Trophoblast cell (in vitro differentiated cells and primary cell): ENCODE measurements at places on chromosomes 6 and 20.

DNA sequence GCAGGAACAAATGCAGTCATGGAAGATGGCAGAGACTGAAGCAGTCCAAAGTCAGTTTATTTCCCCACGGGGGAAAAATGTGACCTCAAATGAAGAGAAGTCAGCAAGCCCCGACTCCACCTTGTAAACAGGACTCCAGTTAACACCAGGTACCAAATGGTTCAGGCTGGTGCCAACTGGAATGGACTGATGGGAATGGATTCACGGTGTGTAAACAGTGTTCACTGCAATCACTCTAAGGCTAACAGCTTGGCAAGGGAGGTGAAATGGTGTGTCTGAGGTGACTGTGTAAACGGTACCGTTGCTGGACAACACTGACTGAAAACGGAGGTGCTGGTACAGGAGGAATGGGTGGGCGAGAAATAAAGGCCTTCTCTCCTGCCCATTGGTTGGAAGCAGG, 12.0 kb downstream of the PLAGL2 start:
- no peak for DNase-seq

DNA sequence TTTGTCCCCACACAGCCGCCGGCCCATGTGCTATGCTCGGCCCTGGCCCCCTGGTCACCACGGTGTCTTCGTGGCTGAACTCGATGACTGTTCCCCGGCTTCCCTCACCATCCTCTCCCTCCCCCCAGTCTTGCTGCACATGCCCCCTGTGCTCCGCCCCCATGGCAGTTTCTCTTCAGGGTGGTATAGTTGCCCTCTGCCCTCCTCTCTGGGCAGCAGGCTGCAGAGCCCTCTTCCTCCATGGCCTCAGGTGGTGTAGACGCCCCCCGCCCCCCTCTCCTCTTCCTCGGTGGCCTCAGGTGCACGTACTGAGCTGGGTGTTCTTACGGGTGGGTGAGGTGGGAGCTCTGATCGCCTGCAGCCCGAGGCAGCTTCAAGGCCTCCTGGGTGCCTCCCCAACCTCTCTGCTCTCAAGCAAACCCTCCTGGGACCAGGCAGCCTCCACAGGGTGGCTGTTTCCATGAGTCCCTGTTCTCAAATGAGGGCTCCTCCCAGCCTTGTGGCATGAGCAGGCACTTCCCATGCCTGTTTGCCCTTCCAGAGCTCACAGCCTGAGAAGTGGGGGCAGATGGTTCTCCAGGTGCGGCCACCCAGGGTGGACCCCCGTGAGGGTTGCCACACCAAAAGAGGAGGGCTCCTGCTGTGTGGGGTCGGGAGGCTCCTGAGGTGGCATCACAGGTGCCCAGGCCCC, 24.8 kb downstream of the COL20A1 start:
- DNase-seq: no peak

- peak; percentile 74 for DNase-seq
Measured at GRCh38 chr6:4822476-4822875, 46.3 kb downstream of the CDYL start.

DNA sequence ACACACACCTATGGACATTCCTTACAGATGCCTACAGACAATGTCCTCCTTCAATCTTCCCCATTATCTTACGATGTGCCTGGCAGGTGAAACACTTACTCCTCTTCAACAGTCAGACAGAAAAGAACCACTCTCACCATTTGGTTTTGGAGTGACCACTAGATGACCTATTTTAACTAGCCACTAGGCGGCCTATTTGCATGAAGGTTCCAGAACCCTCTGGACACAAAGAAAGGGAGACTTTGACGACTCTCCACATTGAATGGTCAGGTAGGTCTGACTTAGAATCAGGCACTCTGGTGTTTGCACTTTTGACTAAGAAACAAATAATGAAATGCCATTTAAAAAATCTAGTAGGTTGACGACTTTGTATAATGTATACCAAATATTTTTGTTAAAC, 42.0 kb downstream of the PNLDC1 start:
- DNase-seq: peak; percentile 57

- peak; percentile 72 for DNase-seq
Measured at GRCh38 chr6:63410435-63411426, 90.9 kb upstream of the LGSN start.

GRCh38 chr6:12506159-12506558, 210.4 kb upstream of the PHACTR1 start:
- no peak for DNase-seq

GRCh38 chr6:24009319-24009718, 116.7 kb upstream of the NRSN1 start:
- DNase-seq: no peak

DNA sequence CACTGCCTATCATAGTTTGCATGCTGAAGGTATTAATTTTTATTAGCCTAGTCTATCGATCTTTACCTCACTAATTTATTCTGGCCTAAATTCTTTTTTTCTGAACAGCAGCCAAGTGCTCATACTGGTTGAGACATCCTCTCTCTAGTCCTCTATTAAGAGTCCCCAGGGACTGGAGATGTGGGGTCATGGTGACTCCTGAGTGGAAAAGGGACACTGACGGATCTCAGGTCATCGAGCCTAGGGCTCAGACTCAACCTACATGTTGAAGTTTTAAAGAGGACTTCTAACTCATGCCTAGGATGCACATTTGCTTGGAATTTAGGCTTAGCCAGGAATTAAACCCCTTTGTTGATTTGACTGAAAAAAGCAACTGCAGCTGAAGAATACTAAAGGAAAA, 378.1 kb downstream of the BTBD9 start:
- no peak for DNase-seq

DNA sequence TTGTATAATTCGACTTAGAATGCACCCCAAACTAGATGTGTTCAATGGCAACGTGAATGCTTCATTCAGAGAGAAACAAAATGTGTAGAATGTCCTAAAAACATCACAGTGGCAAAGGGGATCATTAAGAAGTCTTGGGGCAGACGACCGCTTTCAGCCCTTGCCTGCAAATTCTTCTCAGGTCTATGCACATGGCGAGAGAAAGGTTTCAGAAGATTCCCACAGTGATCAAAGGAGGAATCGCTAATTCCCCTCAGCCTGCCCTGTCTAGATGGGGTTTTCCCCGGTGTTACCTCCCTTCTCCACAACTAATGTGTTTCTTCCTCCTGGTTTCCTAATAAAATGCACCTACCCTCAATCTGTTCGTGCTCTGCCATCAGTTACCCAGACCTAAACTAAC, 13.3 kb upstream of the NHSL1 start:
- no peak for DNase-seq

DNA sequence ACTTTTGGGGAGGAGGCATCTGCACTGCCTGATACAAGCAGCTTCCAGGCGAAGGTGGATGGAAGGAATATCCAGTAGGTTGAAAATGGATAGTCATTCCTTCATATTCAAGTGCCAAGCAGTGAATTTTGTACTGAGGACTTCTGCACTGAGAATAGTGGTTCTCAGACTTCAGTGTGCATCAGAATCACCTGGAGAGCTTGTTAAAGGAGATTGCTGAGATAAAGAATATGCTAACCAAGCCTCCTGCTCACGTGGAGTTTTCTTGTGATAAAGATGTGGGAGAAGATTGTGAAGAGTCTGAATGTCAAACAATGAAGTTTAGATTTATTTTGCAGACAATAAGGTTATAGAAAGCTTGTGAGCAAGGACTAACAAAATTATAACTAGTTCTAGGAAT, 97.8 kb downstream of the HFE start:
- no peak for DNase-seq

GRCh38 chr6:40706178-40706577, 119.0 kb upstream of the LRFN2 start:
- no peak for DNase-seq

DNA sequence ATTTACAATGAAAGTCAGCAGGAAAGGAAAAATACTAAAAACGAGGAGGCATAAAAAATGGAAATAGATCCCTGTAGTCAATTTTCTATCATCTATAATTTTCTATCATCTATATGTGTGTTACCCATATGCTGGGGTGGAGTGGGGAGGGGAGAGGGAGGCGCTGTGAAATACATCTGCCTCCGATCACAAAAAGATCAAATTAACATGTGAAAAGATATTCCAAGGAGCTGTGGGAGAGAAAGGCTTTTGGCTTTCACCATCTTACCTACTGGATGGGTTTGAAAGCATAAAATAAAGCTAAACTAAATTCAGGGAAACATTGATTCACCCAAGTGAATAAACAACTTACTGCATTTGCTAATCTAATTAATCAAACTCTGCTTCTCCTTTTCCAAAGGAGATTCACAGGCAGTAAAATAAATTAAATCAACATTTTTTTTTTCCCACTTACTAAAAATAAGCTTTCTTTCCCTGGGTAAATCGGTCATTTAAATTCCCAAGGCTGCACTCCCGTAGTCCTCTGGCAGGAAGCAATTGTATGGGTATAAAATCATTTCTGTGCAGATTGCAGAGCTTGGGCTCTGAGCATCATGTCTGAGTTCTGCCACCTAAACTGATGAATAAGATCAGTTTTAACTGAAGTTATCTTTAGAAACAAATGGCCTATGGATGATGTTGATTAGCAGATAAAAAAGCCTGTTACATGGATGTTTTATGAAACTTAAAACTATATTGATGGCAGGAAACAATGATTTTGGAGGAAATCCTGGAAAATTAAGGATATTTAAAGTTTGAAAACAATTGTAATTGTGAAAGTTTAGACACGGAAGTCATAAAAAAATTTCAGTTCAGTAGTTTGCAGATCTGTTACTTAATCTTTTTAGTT, 147.9 kb downstream of the SOX4 start:
- DNase-seq: no peak

- no peak for DNase-seq
Measured at GRCh38 chr6:26552640-26553188, 14.5 kb downstream of the HMGN4 start.

- DNase-seq: no peak
Measured at GRCh38 chr6:12137480-12137879, 125.4 kb downstream of the HIVEP1 start.

DNA sequence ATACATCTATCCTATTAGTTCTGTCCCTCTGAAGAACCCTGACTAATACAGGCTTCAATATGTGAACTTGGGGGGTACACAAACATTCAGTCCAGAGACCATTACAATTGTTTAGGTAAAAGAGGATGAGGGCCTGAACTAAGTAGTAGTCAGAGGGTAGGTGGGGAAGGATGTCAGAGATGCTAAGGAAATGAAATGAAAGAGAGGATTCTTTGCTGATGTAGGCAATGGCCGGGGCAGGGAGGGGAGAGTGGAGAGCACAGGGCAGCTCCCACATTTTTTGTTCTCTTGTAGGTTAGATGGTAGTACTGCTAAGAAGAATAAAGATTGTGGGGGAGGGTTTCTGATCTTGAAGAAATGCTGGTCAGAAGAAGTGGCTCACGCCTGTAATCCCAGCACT, 60.8 kb downstream of the SOX4 start:
- DNase-seq: no peak

- no peak for DNase-seq
Measured at GRCh38 chr6:25628471-25629197, 23.4 kb upstream of the SCGN start.

DNA sequence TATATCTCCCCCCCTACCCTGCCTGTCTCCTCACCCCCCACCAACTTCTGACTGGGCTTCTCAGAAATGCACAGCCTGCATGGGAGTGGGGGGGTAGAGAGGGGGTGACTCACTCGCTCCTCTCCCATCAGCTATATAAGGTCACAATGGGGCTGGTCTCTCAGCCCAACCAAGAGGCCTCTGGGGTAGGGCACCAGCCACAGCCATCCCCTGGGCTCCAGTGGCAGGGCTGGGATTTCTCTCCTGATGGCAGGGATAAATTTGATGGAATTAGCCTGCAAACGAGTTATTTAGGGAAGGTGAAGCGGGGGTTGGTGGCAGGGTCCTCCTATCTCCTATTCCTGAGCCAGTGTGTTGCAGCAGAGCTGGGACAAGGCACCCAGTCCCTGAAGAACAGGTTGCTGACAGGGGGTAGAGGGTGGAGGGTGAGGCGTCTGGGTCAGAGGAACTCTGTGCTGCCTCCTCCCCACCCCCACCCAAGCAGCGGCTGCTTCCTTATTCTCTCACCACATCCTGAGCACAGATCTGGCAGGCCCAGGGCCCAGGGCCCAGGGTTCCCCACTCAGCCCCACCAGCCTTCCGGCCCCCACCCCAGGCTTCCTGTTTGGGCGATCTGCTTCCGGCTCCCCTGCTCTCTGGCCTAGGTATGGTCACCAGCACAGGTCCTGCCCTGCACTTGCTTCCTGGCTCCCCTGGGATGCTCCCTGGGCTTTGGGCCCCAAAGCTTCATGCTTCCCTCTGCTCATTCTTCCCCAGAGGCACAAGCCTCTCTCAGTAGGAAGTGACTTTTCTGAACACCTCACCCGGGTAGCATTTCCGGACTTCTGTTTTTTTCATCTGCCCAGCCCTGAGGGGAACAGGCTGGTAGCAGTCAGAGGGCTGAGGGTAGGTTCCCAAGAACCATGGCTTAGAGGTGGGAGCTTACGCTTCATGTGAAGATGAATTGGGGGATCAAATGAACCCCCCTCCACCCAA, 4.0 kb downstream of the PPP1R18 start:
- peak; percentile 52 for DNase-seq

- DNase-seq: no peak
Measured at GRCh38 chr6:111846066-111846465, 27.2 kb downstream of the FYN start.

GRCh38 chr6:129969064-129969463, 49.3 kb upstream of the L3MBTL3 start:
- peak; percentile 4 for DNase-seq

DNA sequence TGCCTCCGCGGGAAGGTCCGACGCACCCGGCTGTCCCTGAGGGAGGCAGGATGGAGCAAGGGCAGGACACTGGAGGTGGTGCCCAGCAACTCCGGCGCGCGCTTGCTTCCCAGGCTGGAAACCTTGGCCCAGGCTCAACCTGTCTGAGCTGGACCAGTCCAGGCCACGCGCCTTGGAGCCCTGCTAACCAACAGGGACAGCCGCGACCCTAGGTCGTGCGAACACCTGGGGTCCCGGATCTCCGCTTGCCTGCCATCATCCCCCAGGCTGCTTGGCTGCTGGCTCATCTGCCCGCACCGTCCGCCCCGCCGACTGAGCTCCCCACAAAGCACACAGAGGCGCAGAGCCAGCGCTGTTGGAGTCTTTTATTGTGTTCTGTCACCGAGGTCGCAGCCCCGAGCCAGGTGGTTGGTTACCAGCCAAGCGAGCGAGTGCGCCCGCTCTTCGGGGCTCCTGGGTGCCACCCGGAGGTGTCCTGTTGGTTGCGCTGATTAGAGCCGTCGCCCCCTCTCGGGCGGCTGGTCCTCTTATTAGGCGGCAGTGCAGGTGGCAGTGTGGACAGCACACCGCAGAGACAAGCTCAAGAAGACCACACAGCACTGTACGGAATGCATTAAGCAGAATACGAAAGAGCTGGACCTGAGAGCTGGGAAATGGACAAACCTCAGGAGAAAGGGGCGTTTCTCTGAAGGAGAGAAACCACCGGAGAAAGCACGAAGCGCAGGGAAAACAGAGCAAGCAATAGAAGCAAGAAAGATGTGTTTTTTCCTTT, 3.8 kb downstream of the COL12A1 start:
- DNase-seq: no peak

- no peak for DNase-seq
Measured at GRCh38 chr6:163711615-163712565, 297.4 kb downstream of the QKI start.

- DNase-seq: no peak
Measured at GRCh38 chr6:69128411-69128810, 493.3 kb downstream of the ADGRB3 start.

- peak; percentile 59 for DNase-seq
Measured at GRCh38 chr6:14130435-14131075, 13.0 kb downstream of the CD83 start.

- DNase-seq: no peak
Measured at GRCh38 chr6:33974471-33974870, 170.7 kb upstream of the MLN start.
